Posterior vena cava (tissue), 2 donors: ENCODE measurements at places on chromosomes 6 and 20.

GRCh38 chr20:58467572-58468527 lies 47.3 kb downstream of the APCDD1L start:
- DNase-seq: no peak

DNA sequence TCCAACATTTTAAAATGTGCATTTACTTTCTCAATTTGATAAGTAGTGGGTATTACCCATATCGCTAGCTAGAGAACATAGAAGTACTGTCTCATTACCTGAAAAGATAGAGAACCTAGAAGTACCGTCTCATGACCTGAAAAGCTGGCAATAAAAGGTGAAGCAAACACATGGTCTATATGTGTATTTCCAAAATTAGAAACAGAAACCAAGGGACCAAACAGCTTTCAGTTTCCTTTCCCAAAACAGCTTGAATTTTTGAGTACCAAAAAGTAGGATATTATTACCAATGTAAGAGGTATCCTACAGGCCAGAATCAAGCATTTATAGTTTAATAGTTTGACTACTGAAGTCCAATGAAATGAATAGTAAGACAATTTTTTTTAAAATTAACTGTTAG lies 77.2 kb downstream of the KIF13A start:
- no peak for DNase-seq

DNA sequence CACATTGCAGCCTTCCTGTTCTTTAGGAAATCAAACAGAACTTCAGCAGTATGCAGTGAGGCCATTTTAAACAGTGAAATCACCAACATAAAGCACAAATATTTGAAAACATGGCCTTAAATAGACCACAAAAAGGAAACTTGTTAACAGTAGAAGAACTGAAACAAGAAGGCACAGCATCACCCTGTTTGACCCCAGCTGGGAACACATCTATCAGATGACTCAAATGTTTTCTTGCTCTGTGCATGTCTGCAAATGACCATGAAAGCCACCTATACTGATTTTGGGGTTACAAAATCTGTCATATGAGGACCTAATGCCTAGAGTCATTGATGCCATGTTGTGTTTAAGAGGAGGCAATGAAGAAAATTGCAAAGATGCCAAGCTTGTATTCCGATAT lies 123.8 kb upstream of the ADGRF1 start:
- no peak for DNase-seq

DNA sequence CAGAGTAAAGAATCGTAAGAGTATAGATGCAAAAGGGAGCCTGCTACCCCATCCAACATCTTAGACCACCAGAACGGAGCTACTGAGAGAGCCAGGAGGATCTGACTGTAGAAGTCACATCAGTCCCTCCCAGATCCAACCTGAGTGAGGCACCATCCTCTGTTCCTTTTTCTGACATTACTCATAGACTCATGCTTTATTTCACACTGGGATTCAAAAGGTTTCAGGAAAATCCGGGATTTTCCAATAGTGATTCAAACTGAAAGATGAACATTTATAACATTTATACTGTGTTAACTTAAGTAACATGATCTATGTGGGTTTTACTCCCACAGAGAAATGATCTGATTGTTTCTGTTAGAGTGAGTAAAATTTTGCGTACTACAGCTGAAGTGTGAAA lies 868.6 kb upstream of the GJE1 start:
- DNase-seq: no peak

GRCh38 chr6:107555449-107555848 lies 65.5 kb downstream of the SOBP start:
- DNase-seq: no peak

DNA sequence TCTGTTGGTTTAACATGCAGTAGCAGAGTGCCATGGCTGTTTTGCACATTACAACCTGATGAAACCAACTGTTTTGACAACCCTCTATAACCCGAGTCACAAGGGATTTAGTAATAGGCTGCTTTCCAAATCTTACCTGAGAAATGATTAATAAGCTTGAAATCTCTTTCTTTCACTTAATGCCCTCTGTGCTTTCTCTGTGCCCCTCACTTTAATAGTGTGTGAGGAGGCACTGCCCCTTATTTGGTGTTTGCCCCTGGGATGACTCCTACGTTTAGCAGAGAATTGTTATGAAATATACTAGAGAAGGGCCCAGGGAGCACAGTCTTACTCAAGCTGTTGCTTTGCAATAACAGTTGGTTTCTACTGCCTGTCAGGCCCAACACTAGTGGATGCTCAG lies 31.0 kb upstream of the PTCHD4 start:
- no peak for DNase-seq

DNA sequence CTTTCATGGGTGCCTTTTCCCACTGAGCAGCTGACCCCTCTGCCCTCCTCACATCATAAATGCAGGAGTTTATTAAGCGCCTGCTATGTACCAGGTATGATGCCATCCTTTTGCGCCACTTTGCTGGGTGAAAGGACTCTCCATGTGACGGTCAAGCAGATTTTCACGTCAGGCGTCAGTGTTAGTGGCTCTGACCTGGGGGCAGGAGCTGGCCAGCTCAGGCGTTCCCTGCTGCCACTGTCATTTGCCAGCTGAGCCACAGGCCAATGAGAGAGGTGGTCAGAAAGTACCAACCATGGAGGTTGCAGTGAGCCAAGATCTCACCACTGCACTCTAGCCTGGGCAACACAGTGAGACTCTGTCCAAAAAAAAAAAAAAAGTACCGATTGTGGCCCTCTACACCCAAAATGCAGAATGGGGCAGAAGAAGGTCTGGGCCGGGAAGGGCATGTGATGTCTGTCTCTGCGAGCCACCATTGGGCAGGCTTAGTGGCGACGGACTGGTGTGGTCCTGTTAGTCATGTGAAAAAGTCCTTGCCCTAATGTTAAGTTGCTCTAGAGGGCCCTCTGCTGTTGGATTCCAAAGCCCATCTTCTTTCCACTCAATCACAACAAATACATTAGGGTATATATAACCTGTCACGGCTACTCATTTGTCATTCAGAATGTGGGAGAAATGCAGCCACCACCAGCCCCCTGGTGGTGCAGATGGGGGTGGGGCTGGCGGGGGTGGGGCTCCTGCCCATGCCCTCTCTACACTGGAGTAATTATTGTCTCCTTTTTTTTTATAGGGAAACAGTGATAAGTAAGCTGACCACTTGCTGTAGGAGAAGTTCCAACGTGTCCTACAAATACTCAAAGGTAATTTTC lies 18.4 kb upstream of the SLC22A1 start:
- no peak for DNase-seq

GRCh38 chr20:796921-797320 lies 28.6 kb upstream of the SLC52A3 start:
- no peak for DNase-seq

DNA sequence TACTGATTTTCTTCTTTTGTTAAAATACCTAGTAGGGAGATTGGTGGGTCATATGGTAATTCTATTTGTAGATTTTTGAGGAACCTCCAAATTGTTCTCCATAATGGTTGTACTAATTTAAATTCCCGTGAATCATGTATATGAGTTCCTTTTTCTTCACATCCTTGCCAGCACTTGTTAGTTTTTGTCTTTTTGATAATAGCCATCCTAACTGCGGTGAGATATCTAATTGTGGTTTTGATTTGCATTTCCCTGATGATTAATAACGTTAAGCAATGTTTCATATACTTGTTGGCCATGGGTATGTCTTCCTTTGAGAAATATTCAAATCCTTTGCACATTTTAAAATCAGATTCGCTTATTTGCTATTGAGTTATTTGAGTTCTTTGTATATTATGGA lies 110.9 kb downstream of the JAG1 start:
- DNase-seq: no peak
